ENCODE measurements at places on chromosomes 6 and 20.

DNA sequence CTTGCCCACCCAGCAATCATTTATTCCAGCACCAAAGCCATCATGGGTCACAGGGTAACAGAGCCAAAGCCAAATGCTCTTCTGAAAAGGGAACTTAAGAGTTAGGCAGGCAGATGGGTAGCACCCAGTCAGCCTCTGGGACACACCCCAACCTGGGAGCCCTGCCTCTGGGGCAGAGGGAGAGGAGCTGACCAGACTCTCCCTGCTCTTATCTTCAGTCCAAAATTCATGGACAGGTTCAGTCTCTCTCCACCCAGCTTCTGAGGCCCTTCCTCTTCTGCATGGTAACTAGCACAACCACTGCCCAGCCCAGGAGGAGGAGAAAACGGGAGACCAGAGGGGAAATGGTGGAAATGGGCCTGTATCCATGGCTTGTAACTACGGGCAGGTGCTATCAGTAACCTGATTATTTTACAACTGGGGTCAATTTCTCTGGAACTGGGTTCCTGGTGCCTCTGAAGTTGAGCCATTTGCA lies 105.4 kb downstream of the NOL4L start:
- DNase-seq = no peak

DNA sequence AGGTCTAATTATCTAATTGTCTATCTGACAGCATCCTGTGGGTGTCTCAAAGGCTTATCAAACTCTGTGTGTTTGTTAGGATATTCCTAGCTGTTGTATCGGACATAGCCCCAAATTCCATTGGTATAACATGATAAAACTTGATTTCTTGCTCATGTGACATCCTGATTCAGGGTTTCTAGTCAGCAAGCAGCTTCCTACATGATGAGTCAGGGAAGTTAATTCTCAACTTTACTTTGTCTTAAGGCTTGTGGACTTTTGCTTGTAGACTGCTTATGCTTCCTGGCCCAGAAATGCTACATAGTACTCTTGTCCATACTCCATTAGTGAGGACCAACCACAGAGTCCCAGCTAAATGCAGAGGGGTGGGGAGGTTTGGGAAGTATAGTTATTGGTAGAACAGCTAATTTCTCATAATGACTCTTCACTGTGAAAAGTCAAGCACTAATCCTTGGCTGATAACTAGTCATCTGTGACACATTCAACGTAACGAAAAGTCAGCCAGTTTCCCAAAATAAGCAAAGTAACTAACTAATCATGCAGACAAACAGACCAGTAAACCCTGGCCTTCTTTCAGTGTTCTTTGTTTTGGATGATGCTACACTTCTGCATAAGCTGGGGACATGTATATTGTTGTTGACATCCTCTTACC lies 25.8 kb downstream of the NKAIN2 start:
- no peak for DNase-seq

DNA sequence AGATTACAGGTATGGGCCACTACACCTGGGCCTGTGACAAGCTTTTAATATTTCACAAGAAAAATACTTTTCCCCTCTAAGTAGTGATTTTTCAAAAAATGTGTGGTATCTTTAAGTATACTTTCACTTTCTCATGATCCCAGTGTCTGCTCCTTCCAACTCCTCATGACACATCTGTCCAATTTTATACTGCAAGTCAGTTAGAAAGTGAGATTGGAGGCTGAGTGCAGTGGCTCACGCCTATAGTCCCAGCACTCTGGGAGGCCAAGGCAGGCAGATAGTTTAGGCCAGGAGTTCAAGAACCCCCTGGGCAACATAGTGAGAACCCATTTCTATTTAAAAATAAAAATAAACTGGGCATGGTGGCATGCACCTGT lies 20.2 kb downstream of the PIM1 start:
- DNase-seq = no peak

DNA sequence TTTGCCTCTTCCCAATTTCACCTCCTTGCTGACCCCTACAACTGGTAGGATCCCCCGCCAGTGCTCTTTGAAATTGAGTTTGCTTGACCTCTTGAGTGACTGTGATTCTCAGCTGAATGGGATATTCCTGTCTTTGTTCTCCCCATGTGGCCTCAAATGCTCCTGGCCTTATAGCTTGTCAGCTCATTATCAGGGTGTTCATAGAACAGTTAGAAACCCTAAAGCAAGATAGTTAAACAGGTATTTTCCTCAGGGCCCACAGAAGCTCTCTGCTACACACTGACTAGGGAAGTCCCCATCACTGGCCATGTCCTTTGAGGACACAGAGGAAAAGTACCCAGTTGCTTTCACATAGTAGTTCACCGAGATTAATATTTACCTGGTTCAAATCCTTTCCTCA lies 211.5 kb upstream of the DTNBP1 start:
- DNase-seq = no peak

GRCh38 chr6:56999049-56999448 lies 44.1 kb downstream of the BEND6 start:
- no peak for DNase-seq

DNA sequence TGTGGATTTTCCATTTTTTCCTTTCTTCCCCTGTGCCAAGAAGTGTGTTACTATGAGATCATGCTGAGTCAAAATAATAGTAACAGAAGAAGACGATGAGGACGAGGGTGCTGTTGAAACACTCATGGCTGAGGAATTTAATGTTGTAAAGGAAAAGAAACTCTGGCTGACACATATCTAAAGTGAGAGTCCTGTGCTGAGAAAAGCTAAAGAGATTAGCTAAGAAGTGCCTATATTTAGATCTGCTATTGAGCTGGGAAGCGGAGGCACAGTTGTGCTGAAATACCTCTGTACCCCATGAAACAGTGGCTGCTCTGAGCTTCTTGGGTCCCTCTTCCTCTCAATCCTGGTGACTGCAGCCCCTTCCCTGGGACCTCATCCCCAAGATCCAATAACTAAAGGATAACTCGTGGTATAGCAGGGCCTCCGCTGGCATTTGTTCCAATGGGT lies 1.1 kb upstream of the SYTL3 start:
- DNase-seq = no peak

GRCh38 chr20:33664762-33665144 lies 2.0 kb upstream of the ACTL10 start:
- DNase-seq = no peak

GRCh38 chr20:23507346-23507745 lies 16.4 kb downstream of the CST8 start:
- DNase-seq = no peak

DNA sequence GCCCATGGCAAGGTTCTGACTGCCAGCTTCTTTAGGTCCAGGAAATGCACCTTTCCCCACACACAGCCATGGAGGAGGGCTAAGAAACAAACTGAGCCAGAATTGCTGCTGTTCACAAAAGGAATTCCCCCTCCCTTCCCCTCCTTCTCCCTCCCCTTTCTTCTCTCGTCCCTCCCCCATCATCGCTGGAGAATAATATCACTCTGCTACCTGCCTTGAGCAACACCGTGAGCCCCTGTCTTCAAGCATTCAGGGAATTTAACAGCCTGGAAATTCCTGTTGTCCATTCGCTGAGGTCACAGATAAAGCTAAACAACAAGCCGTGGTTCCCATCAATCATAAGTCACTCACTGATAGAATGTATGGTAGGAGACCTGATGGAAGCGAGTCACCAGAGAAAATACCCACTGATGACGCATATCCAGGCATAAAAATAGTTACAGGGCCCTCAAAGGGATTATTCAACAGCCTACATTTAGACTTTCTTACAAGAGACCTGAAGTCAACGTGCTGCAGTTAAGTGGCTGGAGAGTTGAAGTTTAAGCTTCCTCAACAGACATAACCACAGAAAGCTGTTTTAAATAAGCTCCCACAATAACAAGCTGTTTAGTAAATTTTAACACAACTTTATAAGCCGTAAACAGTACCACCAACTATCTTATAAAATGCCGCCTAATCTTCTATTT lies 59.7 kb downstream of the HIVEP2 start:
- DNase-seq = no peak

GRCh38 chr6:28789553-28790083 lies 134.2 kb downstream of the TRIM27 start:
- DNase-seq = no peak

GRCh38 chr6:77424761-77425160 lies 38.5 kb downstream of the HTR1B start:
- DNase-seq = no peak

DNA sequence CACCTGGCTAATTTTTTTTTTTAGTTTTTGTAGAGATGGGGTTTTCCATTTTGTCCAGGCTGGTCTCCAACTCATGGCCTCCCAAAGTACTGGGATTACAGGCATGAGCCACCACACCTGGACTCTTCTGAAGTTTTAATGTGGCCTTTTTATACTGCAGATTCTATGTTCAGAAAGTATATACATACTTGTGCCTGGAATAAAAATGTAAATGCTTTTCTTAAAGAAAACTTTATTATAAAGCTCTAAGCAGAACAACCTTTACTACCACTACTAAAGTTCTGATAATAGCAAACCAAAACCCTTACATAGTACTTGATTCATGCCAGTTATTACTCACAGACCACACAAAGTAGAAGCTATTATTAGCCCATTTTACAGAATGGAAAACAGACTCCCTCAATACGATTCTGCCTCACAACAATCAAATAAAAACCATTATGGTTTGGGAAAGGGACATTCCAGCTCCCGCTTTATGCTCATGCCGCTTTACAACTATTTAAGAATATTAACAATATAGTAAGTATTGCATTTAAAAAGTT lies 5.3 kb downstream of the PHIP start:
- no peak for DNase-seq

- no peak for DNase-seq
Observed at GRCh38 chr20:48621376-48622078, 206.3 kb downstream of the PREX1 start.
